Effector CD8-positive, alpha-beta T cell (primary cell): ENCODE measurements at places on chromosomes 11 and 22.

DNA sequence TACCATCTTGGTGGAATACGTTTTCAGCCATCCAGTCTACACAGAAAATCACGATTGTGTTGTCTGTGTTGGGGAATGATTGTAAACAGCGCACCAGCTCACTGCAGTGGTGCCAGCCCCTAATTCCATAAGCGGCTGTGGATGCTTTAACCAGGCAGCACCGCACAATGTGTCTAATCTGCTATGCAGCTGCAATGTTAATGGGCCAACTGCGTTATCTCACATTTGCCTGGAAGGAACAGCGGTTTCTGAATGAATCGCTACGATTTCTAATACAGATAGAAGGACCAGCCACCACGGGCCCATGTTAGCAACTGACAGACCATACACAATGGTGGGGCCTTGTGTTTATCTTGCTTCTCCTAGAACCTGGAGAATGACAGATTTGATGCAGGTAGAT lies 384.5 kb upstream of the KIRREL3 start:
- DNase-seq: no peak

- no peak for DNase-seq
These were observed 36.9 kb downstream of the PPP2R1B start for GRCh38 chr11:111729071-111729830.

- DNase-seq: no peak
These were observed 130.6 kb downstream of the ETS1 start for GRCh38 chr11:128456566-128457268.

DNA sequence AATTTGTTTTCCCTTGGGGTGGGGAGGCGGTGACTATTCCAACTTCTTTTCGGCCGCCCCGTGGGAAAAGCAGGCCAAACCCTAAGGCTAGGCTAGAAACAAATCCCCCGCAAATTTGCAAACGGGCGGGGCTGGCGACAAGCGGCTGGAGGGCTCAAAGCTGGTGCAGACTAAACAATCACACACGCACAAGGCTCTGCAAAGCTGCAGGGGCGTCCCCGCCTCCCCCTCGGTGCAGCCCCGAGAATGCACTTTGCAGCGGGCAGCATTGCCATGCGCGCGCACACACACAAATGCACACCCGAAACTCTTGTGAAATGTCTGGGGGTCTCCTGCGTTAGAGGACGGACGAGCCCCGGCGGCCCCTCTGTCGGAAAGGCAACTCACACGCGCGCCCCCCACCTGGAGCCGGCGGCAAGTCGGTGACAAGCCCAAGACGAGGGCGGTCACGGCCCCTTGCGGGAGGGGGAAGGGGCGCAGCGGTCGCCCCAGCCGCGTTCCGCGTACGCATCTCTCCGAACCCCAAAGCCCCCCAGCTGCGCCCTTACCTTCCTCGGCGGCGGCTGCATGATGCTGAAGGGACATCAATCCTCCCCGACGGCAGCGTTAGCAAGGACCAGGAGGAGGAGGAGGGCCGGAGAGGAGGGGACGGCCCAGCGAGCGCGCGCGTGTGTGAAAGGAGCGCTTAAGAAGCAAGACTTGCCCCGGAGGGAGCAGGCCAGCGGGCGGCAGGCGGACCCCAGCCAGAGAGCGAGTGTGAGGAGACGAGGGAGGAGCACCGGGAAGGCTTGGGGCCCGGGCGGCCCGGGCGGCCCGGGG lies 600 bp downstream of the FCHSD2 start:
- DNase-seq: peak; percentile 54

GRCh38 chr11:95512177-95512576 lies 277.4 kb downstream of the FAM76B start:
- DNase-seq: no peak

- no peak for DNase-seq
These were observed 992.5 kb downstream of the OPCML start for GRCh38 chr11:132539590-132540368.
